ENCODE measurements at places on chromosomes 11 and 22. TPM values are rescaled to one million over a fixed set of nuclear protein-coding genes. Genes with fewer than 3 reads are reported as not detected.

DNA sequence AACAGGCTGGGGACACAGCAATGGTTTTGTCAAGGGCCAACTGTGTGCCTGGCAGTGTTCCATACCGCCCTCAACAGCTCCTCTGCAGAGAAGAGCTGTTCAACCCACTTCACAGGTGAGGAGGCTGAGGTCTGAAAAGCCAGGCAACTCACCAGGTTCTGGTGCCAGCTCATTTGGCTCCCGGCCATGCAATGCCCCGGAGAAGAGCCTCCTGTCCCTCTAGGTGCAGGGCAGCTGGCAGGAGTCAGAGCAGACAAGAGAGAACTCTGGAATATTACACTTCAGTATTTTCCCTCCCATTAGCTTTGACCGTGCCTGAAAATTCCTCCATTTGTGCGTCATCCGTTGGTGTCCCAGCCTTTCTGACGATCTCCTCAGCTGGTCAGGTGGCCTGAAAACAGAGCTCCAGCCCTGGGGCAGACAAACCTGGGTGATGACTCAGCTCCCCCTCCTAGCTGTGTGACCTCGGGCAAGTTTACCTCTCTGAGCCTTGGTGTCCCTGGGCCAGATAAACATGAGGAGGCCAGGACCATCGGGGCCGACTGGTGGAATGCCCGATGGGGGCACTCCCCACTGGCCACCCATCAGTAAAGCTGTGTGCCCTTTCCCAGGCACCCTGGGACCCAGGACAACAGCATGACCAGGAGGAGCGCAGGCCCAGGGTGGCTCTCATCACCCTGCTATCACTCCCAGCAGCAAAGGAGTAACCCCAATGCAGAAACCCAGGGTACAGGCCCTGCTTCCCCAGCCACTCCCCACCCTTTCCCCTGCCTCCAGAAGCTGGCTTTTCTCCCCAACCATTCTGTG is 9.6 kb upstream of the C1QTNF6 start:
- DNase-seq = no peak

The NCAM1 gene
- 1.1 TPM for total RNA-seq

DNA sequence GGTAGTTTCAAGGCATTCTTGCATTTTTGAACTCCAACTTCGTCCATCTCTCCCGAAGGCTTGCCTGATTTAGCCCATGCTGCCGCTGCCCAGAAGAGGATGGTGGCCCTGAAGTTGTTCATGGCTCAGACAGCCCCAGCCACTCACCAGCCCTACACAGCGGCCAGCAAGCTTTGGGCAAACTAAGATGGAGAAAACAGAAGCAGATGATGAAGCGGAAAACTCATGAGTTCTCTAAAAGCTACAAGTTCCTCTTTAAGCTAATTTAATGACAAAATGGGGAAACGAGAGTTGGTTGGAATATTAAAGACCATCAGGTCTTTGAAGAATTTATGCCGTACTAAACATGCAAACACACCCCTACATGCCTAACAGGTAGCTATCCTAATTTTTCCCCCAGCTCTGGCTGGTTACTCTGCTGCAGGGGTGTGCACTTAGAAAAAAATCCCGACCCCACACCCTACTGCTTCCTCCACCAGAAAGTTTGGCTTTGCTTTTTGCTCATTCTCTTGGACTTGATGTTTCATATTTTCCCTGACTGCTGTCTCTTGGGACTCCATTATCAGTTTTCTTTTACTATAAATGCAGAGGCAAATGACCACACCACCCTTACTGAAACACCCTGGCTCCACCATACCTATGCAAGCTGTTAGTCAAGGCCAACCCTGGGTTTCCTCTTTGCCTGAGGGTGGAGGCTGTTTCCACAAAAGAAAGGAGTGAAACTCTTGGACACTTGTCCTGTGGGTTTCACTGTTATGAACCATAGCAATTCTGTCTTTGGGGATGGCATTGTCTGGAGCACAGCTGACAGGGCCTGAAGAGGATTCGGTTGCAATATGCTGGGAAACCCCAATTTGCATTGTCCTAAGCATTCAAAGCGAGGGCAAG is at the start of gene MPEG1:
TSS of gene MPEG1 (minus strand) at position 184 of the 888 bp plus-strand sequence. CDS start at position 122, 62 bp downstream.
- DNase-seq = no peak

GRCh38 chr11:33411751-33412150 is 154.6 kb downstream of the HIPK3 start:
- DNase-seq = no peak

DNA sequence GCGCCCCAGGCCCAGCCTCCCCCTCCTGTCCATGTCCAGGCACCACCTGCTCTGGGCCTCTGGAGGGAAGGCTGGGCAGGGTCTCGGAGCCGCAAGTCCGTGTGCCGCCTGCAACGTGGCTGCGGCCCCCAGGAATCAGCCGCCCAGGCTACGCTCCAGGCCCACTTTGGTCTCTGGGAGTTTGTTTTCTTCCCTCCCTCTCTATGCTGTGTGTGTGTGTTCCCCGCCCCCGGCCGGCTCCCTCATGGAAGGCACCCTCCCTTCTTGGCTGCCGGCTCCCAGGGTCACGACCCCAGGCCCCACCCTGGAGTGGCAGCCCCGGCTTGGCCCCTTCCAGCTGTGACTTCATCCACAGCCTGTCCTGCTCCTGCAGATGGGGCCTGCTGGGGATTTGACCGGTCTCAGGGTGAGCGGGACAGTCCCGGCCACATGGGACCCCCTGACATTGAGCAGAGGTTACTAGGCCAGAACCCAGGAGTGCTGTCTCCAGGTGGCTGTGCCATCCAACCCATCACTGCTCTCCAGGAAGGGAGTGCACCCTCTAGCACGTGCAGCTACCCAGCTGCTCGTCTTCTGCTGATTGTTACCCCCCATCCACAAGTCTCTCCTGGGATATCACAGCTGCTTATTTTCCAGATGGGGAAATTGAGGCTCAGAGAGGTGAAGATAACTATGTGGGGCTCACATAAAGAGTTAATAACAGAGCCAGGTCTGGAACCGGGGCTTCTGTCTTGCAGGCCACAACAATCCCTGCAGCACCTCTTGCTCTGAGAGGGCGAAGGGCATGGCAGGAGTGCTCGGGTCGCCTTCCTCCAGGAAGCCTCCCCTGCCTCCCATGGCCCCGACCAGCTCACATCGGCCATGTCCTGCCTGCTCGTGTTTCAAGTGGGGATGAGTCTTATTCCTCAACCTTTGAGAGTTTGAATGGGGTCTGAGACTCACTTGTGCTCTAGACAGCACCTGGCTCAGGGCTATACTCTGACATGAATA is 2.8 kb upstream of the LIF start:
- DNase-seq = no peak

DNA sequence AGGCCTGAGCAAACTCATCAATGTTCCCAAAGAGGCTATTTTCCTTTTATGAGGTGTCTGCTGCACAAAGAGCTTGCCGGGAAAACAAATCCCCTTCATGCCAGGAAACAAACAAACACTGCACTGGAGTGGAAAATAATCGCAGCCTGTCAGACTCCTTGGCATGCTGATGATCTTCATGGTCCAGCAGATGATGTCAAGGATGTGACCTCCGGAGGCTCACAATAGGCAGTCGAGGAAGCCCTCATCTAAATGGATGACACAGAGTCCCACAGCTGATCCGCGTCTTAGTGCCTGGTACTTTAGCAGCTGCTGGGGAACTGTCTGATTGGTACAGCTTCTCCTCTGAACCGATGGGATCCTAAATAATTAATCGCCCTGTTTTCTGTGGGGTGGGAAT is 187.6 kb downstream of the TENM4 start:
- DNase-seq = no peak

DNA sequence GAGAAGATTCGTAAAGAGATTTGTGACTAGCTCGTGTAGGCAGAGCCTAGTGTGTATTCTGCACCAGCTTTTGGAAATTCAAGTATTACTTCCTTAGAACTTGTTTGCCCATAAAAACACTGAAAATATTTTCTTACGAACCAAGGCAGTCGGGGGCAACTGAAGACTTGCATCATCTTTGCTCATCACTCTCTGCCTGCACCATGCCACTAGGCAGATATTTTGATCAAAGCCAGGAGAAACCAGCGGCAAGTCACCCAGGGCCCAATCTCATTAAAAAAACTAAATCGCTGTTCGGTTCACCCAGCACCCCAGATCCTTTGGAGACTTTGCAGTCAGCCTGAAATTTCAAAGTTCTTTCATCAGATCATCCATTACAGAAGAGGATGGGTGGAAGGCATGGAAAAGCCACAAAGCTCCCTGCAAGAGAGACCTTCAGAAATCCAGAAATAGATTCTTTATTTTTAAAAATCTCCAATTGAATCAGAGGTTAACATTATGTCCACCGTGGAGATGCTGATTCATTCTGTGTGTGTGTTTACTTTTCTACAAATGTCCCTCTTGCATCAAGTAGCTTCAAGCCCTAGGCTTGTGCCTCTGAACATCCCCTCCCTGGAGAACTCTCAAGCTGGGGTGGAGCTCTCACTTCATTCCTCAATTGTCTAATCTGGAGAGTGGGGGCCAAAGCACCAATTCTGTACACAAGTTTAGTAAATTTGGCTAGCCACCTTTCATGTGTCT is 78.4 kb downstream of the ETS1 start:
- DNase-seq = no peak

- DNase-seq = no peak
Measured at GRCh38 chr11:28086569-28086968, 21.4 kb downstream of the KIF18A start.

GRCh38 chr11:103035791-103036434 is 56.0 kb downstream of the DCUN1D5 start:
- no peak for DNase-seq
